KG1 (cell line): ENCODE measurements at places on chromosomes 1 and 21.

GRCh38 chr1:114003431-114003830, 24.2 kb downstream of the OLFML3 start:
- no peak for DNase-seq

DNA sequence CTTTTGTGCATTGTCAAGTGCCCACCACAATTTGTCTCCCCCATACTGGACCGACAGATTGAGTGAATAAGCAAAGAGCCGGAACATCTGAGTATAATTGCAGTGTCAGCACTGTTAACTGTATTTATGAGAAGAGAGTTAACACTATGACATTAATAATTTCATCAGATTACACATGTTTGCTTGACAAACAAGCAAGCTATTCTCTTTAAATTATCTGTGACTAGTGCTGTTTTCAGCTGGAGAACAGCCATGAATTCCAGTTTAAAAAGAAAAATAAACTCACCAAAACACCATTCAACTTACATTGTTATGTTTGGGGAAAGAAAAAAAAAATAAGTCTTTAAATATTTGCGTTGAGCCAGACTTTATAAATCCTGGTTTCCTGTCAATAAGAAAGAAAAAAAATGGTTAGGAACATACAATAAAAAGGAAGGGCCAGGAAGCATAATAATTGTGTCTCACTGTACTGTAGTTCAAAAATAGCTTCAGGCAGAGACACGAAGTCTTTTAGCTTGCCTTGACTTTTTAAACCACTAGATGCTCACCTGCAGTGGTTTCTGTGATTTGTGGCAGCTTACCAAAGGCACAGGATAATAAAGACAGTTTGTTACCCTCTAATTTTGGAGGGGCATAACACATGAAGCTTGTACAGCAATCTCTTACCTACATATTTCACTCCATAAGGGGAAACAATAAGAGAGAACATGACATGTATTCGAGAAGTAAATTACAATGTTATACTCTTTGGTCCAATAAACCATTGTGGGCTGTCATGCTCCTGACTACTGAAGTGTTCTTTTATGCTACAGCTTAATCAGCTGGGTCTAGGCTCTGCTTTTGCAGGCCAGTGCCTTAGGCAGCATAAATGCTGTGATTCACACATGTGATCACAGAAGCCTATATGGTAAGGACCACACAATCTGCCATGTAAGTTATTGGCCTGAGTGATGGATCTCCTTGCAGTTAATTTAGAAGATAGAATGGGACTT, 302.0 kb upstream of the ADGRL2 start:
- no peak for DNase-seq

DNA sequence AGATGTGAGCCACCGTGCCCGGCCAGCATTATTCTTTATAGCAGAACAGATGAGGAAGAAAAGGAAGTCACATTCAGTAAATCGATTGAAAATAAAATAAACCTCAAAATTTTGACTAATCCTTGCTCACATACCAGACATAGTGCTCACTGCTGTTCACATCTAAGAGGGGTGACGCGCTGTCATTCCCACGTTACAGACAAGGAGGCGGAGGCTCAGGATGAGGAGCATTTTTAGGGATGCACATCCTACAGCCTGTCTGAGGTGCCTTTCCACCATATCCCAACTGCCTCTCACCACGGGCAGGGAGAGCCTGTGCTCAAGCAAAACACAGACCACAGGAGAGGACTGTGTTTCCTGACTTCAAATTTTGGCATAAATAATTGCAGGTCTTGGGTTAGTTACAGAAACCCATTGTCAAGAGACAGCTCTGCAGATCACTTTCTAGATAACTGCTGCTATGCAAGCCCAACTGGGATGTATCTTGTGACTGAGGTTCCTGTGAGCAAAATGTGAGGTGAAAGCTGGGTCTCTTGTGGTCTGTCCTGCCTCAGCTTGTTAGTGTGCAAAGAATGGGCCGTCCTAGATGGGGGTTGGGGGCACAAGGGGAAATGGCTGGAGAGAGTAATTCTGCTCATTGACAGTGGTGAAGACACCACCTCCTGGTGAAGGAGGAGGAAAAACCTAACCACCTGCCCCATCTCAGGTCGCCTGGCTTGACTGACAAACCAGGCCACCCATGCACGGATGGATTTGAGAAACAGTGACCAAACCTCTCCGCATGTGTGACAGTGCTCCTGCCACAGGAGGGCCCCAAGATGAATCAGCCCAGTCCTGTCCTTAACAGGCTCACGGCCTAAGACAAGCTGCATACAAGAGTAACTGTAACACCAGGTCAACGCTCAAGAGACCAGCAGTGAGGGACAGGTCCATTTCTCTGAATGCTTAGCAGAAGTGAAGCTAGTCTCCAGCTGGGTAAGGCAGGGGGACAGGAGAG, 8.2 kb downstream of the TNN start:
- DNase-seq: peak; percentile 90

- DNase-seq: no peak
Observed at GRCh38 chr1:115199416-115200132, 110.3 kb upstream of the TSPAN2 start.

DNA sequence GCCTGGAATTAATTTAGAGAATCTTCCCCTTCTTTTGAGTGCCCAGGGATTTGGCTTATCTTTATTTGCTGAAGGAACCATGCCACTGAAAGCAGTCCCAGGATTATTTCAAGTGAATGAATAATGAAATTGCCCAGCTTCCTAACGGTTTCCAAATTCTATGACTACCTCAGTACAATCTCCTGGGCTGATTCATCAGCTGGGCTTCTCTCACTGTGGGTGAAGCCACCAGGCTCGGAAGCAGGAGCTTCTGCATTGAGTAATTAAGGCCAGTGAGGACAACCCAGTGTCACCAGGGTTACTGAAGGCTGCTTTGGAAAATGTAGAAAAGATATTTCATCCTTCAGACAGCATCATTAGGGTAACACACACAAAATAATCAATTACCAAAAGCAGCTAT, 169.8 kb downstream of the DAB1 start:
- DNase-seq: no peak

GRCh38 chr1:201020040-201020591, 3.4 kb downstream of the KIF21B start:
- peak; percentile 88 for DNase-seq

DNA sequence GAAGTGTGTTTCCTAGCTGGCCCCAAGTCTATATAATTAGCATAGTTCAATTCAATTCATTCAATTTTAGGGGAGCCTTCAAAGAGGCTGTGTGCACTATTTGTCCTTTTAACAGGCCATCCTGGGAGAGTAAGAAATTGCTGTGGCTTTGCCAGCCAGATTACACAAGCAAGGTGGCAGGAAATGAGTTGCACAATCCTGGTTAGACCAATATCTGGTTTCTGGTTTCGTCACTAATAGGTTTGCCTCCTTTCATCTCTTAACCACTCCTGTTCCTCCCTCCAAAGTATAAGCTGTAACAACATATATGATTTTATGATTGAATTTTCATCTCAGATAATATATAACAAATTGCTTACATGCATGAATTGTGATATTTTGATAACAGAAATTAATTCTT, 84.1 kb upstream of the NEGR1 start:
- no peak for DNase-seq

DNA sequence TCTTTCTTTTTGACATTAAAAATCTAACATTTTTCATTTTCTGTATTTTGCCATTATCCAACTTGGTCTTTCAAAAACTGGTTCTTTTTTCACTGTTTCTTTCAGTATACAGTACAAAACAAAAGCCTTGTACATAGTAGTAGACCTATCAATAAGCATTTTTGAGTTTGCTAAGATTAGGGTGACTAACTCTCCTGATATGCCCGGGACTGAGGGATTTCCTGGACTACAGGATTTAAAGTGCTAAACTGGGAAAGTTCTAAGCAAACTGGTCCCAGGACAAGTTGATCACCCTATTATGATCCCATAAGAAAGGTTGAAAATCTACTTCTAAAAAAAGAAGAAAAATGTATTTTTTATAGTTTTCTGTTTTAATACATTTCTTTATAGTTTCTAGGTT, 120.9 kb downstream of the USP25 start:
- DNase-seq: no peak

DNA sequence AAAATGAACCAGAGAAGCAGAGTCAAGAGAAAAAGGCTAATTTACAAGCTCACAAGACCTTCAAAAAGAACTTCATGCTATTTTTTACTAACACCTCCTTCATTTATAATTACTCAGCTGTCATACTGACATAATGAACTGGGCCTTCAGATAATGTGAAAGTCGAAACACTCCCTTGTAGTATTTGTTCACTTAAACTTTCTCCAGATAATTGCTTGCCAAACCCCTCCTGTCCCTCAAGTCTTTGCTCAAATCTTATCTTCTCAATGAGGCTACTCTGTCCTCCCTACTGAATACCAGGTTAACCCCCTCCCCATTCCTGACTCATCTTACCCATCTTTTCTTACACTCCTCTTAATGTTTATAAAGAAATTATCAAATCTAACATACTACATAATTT, 11.1 kb upstream of the MAP3K21 start:
- no peak for DNase-seq

- no peak for DNase-seq
Observed at GRCh38 chr1:10027027-10027426, 5.7 kb upstream of the UBE4B start.

GRCh38 chr1:106793651-106794050, 262.8 kb upstream of the PRMT6 start:
- DNase-seq: no peak

DNA sequence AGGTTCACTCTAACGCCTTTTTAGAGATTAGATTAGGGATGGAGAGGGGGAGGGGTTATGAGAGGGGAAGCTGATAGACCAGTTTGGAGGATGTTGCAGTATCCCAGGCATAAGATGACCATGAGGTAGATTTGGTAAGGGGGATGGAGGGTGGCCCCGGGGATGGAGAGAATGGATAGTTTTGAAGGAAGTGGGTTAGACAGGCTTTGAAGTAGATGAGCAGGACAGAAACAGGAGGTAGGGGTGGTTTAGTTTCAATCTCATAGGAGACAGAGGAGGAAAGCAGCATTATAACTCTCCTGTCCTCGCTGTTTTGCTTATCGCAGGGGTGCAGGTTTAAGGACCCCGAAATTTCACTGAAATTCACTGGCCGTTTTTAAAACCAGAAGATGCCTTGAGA, 11.8 kb downstream of the UBIAD1 start:
- no peak for DNase-seq

DNA sequence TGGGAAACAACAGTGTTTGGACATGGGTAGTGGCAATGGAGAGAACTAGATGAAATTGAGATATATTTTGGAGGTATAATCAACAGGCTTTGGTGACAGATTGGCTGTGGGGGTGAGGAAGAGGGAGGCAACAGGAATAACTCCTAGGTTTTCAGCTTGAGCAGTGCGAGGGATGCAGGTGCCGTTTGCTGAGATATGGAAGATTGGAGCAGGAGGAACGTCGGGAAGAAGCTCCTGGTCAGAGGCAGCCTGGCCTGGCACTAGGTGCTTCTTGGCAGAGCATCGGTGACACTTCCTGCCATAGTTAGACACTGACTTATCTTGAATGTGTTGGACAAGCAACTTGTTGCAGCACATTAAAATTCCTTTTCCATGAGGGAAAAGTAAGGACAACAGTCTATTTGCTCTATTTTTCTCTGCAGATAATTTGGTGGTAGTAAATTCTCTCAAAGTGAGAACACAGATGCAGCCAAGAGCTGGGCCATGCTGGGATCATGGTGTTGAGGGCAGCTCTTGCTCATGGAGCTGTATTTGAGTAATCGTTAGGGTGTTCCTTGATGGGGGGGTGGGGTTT, 21.5 kb upstream of the MYSM1 start:
- no peak for DNase-seq

GRCh38 chr1:182359645-182360044, 31.9 kb downstream of the GLUL start:
- no peak for DNase-seq

GRCh38 chr1:36304521-36304920, 1.6 kb upstream of the SH3D21 start:
- DNase-seq: no peak

DNA sequence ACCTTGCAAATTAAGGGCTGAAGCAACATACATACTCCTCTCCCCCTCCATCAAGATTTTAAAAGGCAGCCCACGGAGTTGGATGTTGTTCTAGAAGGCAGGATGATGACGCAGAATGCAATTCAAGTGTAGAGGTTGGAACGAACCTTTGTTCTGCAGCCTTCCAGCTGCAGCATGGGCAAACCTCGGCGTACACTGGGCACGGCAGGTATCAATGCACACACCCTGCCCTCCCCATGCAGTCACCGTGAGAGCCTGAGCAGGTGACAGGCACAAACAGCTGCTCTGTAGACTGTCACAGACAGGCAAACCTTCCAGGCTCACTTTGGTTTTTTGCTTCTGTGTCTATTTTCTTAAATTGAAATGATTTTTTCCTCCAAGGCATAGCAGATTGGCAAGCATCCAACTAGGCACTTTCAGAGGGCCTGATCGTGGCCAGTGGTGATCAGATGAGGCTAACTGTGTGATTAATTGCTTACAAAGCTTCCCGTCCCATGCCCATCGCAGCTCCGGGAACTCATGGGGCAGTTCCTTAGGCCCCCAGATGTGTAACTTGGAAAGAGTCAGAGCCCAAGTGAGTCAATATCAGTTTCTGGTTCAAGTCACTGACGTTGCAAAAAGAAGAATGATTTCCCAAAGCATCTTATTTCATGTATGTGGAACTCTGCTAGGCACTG, 82.3 kb downstream of the ITPKB start:
- no peak for DNase-seq

GRCh38 chr1:166908942-166909341, 32.9 kb upstream of the TADA1 start:
- DNase-seq: no peak

DNA sequence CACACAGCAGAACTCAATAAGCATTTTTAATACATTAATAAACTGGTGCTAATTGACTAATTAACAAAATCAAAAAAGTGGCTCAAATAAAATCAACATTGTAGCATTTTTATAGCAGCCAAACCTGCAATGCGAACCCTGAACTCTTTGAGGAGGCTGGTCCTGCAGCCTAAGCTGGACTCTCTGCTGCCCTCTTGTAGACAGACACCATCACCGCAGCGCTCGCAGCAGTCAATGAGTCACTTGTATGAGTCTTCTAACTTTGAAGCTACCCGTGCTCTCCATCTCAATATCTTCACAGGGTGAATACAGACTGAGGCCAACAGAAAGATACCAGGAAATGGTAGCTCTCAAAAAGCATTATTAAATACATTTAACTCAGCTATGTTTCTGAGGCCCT, 9.7 kb upstream of the KRTAP7-1 start:
- no peak for DNase-seq

DNA sequence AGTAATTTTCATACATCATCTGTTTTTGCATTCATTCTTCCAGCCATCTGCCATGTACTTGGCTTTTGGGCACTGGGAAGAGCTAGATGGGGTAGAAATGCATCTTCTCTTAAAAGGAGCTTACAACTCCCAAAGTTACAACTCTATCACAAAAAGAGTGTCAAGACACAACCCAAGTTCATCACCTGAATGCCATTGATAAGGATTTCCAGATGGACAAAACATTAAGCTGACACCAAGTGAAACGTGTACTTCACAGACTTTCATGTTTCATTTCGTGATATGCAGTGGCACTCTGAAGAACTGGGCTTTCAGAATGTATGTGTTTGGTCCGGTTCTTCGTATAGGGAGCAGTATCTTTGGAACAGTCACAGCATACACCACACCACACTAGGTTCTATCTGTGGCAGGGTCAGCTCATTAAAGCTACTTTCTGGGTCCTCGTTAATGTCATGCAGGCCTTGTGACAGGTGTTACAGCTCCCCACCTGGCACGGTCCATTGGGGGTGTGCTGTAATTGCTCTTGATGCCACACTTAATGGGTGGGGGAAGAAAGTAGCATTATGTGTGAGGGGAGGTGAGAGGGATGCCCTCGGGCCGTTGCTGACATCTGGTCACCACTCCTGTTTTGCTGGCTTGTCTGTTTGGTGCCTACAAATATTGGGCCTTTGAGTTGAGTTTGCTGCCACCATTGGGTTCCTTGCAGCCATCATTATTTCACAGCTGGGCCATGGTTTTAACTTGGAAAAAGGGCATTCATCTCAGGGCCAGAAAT, 164.9 kb downstream of the NFIA start:
- no peak for DNase-seq
